ENCODE measurements at places on chromosomes 1 and 21. TPM values are rescaled to one million over a fixed set of nuclear protein-coding genes. Genes with fewer than 3 reads are reported as not detected.

Gene ATF6
- 38.2 TPM for total RNA-seq

Gene ANXA9
- not detected for total RNA-seq

Gene C4BPA
- total RNA-seq: not detected

Gene HSPB7
- total RNA-seq: not detected

- peaks cover 13% of the 10 kb centered on the region for H3K4me1 ChIP-seq
- no peak overlapping the region for H3K27ac ChIP-seq
- DNase-seq: peak; percentile 86
- peak overlapping the region; percentile 86 for H3K4me3 ChIP-seq
Observed at GRCh38 chr21:41068967-41069642, 98.9 kb upstream of the BACE2 start.

DNA sequence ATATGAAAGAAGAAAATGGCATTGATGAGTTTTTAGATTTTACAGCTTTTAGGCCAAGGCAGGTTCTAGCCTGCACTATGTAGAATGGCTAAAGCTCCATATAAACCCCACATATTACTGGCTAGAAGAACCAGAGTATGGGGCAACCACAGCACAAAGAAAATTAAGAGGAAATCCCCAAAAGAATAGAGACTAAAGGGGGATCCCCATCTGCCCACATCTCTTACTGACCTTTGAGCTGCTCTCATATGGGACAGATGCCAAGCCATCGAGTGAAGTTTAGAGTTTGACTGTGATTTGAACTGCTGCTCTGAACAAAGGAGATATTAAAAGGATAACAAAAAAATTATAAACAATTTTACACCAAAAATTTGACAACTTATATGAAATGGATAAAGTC, 102.2 kb upstream of the HAO2 start:
- H3K27me3 ChIP-seq: no peaks in the 10 kb centered on the region
- H3K4me1 ChIP-seq: no peaks in the 10 kb centered on the region
- H3K4me3 ChIP-seq: no peak overlapping the region
- no peak overlapping the region for H3K27ac ChIP-seq
- H3K36me3 ChIP-seq: no peaks in the 10 kb centered on the region

Measured in endothelial cell (in vitro differentiated cells).